ENCODE measurements at places on chromosomes 5 and 9.
A peak's percentile ranks its signal among the peaks of the same experiment; 100 is the strongest.

DNA sequence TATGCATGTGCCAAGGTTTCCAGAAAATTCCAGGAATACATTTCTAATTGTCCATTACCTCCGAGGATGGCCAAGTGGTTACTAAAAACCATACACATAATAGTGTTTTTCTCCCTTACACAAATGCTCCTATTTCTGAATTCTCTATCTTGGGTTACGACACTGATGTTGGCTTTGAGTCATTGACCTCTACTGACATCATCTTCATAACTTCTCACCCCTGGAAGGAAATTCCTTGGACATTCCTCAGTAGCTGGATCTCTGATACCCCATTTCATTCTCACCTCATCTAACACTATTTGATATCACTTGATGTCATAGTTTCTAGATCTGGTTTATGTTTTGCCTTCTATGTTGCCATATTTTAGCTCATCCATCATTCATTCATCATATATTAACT, 287.2 kb downstream of the CTNND2 start:
- DNase-seq = no peak

GRCh38 chr9:19720377-19720776, 68.5 kb downstream of the SLC24A2 start:
- no peak for DNase-seq

DNA sequence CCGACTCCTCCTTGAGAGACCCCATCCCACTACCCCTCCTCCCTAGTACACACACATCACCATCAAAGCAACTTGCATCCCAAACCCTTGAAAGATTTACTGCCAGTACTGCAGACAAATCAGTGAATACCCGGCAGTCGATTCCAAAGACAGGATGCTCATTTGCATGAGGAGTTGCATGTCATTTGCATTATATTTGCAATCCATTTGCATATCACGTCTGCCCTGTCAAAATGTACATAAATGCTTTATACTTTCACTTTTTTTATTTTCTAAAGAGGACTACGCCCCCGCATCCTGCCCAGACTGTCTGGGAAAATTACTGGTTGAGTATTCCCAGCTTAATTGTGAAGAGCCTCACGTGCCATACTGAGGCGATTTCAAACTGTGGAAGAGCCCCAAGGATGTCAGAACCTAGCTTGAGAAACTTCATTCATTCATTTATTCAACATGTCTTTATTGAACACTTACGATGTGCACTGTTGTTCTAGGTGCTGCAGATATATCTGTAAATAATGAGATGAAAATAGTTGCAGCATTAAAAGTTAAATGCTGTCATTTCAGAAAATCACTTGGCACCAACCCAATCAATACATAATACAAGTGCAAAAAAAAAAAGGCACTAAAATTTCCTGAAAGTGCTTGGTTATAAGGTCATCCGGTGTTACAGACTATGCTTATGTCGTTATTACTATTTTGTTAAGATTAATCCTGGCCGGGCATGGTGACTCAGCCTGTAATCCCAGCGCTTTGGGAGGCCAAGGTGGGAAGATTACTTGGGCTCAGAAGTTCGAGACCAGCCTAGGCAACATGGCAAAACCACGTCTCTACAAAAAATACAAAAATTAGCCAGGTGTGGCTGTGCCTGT, 17.2 kb upstream of the SIL1 start:
- DNase-seq = no peak

GRCh38 chr9:82254646-82255367, 266.2 kb downstream of the SPATA31D1 start:
- no peak for DNase-seq

DNA sequence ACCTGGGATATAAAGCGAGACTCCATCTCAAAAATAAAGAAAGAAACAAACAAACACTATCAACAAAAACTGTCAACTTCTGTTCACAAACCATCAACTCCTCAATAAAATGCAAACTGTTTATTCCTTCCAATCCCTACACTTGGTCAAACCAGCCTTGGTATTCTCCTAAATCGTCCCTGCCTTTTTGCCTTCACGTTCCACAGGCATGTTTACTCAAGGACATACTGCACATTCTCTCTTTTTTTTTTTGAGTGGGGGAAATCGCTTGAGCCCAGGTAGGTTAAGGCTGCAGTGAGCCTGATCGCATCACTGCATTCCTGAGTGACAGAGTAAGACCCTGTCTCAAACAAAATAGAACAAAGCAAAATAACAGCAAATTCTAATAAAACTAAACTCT, 13.0 kb downstream of the UBAP2 start:
- no peak for DNase-seq

GRCh38 chr5:17216176-17216973, 1.1 kb upstream of the BASP1 start:
- DNase-seq = peak; percentile 72

DNA sequence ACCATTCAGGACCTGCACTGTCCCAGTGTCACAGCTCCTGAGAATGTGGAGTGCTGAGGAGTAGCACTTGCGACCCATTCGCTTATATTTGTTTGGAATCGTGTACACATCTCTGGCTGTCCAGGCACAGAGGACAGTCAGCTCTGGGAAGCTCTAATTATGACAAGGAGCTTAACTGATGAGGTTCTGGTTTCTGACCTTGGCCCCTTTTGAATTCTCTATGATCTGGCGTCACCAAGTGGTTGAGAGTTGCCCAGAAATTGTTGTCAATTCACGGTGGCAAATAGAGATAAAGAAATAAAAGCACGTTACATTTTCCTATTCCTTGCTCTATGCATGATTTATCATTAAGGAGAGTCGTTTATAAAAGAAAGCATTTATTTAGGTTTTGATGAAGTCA, 34.9 kb upstream of the LECT2 start:
- DNase-seq = no peak

DNA sequence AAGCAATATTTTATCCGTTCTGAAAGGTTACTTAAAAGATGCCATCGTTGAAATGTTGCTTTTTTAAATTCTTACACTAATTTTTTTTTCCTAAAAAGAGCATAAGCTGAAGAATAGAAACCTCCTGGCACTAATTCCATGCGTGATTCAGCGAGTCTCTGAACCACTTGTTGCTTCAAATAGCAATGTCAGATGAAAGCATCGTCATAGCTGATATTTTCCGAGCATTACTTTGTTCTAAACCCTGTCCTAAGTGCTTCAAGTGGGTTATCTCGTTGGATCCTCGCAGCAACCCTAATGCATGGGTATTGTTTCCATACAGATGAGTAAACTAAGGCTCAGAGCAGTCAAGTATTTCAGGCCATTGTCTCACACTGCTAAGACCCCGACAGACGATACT, 79.7 kb downstream of the CDH6 start:
- no peak for DNase-seq

GRCh38 chr9:133163504-133164172, at the start of gene GBGT1:
Gene GBGT1 (minus strand): TSS chr9:133163914. CDS start chr9:133162412, 1,502 bp downstream.
- peak; percentile 48 for DNase-seq

- DNase-seq = no peak
Observed at GRCh38 chr5:180853121-180853847, 7.8 kb downstream of the ZFP62 start.

GRCh38 chr9:28834156-28834555, 1260.9 kb upstream of the C9orf72 start:
- no peak for DNase-seq

- DNase-seq = no peak
Observed at GRCh38 chr9:117526674-117527073, 111.8 kb upstream of the ASTN2 start.

GRCh38 chr5:9537223-9538141, 8.4 kb downstream of the SEMA5A start:
- DNase-seq = no peak

DNA sequence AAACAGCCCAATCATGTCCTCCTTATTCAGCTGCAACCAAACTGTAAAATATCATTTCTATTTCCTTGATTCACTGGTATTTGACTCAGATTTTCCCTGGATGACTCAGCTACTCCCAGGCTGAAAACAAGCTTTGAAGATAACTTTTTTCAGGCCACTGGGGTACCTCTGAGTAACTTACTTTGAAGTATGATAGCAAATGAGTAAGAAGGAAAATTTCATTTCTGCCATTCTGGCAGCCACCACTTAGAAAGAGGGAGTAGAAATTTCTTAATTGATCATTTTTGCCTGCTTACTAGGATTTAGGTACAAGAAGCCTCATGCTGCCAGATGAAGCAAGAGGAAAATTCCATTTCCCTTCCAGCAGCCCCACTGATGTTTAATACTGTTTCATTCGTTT, 247.4 kb downstream of the PRELID2 start:
- no peak for DNase-seq

DNA sequence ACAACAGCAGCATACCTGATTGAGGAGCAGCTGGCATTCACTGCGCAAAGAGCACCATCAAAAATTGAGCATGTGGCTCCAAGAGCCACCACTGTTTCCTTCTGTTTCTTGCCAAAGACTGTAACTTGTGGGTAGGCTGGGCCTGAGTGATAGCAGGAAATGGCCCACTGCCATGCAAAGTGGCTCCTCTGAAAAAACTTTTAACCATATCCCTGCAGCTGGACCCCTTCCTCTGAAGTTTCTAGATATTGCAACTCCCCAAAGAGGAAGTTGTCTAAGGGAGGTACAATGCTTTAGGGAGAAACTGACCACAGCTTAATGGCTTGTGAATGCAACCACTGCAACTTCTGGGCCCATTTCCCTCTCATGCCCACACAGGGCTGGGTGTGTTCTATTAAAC, 355.4 kb upstream of the PDE4D start:
- DNase-seq = peak; percentile 46

GRCh38 chr5:55570026-55570425, 35.3 kb upstream of the PLPP1 start:
- DNase-seq = no peak

DNA sequence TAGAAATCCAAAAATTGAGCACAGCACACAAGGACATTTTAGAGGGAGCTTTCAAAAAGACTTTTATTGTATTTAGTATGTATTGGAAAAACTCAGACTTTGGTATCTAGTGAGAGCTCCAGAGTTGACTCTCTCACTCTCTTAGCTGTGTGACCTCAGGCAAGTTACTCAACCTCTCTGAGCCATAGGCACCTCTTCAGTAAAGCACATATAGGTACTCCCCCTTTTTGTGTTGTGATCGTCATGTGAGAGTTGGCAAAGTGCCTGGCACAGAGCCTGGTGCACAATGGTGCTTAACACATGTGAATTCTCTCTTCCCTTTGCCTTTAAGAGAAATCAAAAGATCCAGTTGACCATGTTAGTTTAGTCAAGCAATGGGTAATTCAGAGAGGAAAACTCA, 186.2 kb downstream of the TMEM38B start:
- DNase-seq = no peak

GRCh38 chr9:7105095-7105494, 347.3 kb downstream of the KDM4C start:
- no peak for DNase-seq

- no peak for DNase-seq
Observed at GRCh38 chr5:157532022-157532421, 43.6 kb downstream of the ADAM19 start.

DNA sequence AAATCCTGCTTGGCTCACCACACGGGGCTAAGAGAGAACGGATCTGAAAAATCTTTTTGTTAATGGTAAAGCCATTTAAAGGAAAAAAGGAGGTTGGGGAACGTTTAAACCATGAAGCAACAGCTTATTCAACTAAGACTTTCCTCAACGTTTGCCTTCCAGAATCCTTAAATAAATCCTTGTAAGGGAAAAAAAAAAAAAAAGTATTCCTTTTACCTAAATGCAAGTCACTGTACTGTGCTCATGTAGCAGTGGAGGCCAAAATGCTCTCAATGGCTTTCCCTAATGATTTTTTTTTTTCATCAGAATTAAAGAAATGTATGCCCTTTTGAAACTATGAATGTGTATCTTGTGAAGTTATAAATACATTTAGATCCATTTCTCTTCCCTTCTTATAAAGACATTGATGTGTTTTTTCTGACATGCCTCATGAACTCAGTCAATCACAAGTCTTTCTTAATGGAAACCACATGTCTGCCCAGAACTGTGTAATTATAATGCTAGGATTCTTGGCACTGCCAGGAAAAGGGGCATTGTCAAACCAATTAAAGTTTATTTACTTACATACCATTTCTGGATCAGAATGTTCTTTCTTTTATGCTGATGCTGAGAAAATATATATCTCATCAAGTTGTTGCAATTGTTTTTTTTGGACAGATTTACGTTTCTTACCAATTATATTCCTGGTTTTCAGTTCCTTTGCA, 107.5 kb downstream of the EBF1 start:
- no peak for DNase-seq

- no peak for DNase-seq
Observed at GRCh38 chr5:143828710-143829109, 16.7 kb downstream of the HMHB1 start.

GRCh38 chr9:21935631-21936030, 58.6 kb downstream of the CDKN2A start:
- DNase-seq = no peak

DNA sequence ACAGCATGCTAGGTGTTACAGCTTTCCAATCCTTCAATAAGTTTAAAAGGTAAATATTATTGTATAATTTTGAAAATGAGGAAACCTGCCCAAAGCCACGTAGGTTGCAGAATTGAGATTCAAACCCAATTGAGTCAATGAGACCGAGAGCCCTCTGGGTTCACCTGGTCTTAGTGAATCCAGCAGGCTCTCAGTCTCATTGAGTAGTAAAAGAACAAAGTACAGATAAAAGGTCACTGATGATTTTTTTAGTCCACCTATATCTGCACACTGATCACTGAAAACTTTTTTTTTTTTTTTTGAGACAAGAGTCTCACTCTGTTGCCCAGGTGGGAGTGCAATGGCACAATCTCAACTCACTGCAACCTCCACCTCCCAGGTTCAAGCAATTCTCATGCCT, 27.2 kb downstream of the PLPP1 start:
- DNase-seq = no peak

GRCh38 chr9:84874022-84874421, 204.5 kb downstream of the NTRK2 start:
- no peak for DNase-seq

GRCh38 chr5:149264439-149265067, 7.1 kb upstream of the AFAP1L1 start:
- no peak for DNase-seq
